RCC 7860 (cell line): ENCODE measurements at places on chromosomes 5 and 9.

GRCh38 chr5:109192027-109192426 is 217.7 kb downstream of the PJA2 start:
- no peak for DNase-seq

DNA sequence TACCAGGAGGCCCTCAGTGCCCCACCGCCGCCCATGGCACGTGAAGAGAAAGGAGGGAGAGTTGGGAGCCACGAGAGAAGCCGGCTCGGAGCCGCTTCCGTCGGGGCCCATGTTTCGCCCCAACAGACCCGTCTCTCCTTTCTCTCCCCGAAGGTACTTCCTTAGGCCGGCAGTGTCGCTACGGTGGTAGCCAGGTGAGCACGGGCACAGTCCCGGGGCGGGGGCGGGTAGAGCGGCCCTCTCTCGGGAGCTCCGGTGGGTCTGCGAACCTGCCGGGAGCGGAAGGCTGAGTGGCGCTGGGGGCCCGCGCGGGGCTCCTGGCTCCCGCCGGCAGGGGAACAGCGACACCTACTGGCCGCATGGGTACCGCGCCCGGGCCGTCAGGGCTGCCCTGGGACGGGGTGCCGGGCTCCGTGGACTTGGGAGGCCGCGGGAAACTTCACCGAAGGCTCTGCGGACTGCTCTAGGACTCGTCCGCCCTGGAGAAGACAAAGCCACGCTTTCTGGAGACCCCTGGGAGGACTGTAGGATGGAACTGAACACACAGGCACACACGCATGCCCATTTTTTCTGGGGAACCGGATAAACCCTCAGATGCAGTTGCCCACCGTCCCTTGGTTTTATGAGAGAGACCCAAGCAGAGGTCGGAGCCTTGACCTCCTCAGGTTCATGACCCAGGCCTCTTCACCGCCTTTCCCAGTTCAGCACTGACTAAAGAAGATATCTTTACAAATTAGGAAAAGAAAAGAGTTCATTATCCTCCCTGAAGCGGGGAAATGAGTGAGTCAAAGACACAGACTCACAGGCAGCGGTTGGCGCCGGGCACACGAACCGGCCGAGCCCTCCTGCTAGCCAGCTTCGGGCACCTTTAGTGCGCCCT is 202.5 kb downstream of the MEF2C start:
- DNase-seq: no peak

DNA sequence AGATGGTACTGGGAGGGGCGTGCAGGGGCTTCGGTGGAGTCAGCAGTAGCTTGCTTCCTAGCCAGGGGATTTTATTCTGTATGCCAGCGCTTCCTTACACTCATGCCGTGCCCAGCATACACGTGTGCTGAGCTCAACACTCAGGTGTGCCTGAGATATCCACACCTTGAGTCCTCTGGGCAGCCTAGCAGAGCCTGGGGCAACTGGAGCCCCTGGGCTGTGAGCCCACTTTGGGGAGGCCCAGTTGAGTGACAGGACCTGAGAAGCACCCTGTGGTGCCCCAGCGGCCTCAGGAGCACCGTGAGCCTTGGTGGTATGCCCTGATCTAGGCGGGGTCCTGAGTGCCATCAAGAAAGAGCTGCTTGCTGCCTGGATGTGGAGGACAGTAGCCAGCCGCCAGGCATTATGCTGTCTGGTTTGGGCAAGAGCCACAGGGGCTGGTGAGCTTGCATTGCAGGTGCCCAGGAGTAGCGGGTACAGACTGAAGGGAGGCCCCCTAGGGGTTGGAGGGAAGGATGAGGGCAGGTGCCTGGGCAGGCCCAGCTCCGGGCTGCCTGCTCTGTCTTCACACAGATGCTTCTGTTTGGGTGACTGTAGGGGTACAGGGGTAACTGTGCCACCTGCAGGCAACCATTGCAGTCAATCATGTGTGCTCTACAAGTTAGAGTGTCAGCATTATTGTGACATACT is 42.9 kb downstream of the BNIP1 start:
- DNase-seq: no peak

DNA sequence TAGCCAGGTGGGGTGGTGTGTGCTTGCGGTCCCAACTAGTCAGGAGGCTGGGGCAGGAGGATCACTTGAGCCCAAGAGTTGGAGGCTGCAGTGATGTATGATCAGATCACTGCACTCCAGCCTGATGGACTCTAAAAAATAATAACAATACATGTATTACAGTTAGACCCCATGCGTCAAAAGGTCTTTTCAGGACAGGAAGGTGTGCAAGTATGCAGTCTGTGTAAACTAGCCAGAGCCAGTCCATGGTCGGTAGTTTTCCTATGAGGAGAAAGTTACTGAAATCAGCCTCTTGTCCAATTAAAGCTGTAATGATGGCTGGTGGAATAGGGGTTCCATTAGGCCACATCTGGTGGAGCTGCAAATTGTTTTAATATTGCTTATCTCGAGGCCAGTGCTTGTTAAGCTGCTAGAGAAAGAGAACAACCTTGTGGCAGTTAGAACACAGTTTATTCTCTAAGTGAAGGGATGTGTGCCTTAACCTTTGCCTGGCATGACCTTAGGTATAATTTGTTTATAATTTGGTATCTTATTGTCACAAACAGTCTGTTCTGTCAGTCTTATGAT is 1.5 kb upstream of the STOM start:
- DNase-seq: no peak

- DNase-seq: no peak
Measured at GRCh38 chr5:39233783-39234182, 14.4 kb upstream of the FYB1 start.

- peak; percentile 29 for DNase-seq
Measured at GRCh38 chr5:173592050-173592669, 24.3 kb downstream of the BOD1 start.

GRCh38 chr9:27599102-27599869 is 26.0 kb upstream of the C9orf72 start:
- DNase-seq: no peak

DNA sequence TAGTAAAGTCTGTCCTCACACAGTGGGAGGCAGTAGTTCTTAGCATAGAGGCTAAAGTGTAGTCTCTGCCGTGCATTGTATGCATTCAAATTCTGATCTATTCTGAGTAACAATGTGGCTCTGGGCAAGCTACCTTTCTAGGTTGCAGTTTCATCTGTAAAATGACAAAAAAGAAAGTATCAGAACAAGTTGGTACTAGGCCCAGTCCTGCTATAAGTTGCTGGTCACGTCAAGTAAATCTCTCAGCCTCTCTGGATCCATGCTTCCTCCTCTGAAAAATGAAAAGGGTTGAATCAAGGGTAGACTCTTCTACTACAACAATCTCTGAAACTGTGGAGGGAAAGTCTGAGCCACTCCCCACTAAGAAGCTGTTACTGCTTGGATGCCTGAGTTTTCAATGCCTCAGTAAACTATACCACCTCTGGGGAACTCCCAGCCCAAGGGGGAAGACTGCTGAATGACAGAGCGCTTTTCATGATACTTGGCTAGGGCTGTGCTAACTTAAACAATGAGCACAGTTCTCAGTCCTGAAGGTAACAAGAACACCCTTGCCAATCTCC is 34.5 kb upstream of the SPARC start:
- DNase-seq: no peak

- no peak for DNase-seq
Measured at GRCh38 chr9:3018691-3019230, 174.9 kb upstream of the PUM3 start.

DNA sequence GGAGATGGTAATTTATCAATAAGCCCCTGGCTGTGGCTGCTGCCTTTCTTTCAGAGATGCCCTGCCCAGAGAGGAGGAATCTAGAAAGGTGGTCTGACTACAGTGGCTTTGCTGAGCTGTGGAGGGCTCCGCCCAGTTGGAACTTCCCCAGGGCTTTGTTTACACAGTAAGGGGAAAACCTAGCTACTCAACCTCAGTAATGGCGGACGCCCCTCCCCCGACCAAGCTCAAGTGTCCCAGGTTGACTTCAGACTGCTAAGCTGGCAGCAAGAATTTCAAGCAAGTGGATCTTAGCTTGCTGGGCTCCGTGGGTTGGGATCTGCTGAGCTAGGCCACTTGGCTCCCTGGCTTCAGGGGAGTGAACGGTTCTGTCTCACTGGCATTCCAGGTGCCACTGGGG is 865.4 kb upstream of the ACO1 start:
- DNase-seq: no peak

- DNase-seq: no peak
Measured at GRCh38 chr5:136018814-136019783, 9.7 kb upstream of the TGFBI start.

GRCh38 chr5:73114044-73114688 is 6.2 kb upstream of the TMEM171 start:
- no peak for DNase-seq

GRCh38 chr5:55226934-55227663 is at the start of gene MCIDAS:
Gene MCIDAS (minus strand): TSS chr5:55227315. CDS start chr5:55227138, 177 bp downstream.
- peak; percentile 12 for DNase-seq

GRCh38 chr5:140611020-140611521 is 21.9 kb downstream of the CD14 start:
- no peak for DNase-seq

DNA sequence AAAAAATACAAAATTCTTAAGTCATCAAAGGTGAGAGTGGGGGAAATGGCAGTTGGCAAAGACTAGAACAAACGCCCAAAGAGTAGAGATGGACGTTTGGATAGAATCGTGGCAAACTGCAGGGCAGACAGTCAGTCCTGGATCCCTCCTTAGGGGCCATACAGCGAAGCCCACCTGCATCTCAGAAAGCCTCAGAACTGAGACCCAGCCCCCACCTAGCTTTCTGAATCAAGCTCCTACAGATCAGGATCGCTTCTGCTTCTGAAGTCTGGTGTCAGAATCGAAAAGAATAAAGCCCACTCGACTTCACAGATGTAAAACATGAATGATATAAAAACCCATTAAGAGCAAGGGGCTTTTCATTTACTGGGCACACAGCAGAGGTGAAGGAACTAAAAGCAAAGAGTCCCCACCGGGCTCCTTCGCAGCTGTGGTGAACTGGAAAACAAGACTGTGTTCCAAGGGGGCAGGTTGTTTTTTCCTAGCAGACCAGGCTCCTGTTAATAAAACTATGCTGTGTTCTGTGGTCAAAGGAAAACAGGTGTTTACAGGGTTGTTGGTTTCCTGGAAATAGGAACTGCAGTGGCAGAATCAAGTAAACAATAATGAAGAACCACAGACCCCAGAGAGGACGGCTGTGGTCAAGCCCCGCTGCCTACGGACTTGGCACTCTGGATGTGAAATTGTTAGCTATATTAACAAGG is 91.8 kb downstream of the TLE1 start:
- DNase-seq: no peak

GRCh38 chr5:56963246-56963645 is 11.3 kb upstream of the MIER3 start:
- no peak for DNase-seq

GRCh38 chr5:98763001-98763630 is 10.3 kb upstream of the RGMB start:
- peak; percentile 70 for DNase-seq

- no peak for DNase-seq
Measured at GRCh38 chr5:125972706-125973105, 450.5 kb upstream of the GRAMD2B start.

DNA sequence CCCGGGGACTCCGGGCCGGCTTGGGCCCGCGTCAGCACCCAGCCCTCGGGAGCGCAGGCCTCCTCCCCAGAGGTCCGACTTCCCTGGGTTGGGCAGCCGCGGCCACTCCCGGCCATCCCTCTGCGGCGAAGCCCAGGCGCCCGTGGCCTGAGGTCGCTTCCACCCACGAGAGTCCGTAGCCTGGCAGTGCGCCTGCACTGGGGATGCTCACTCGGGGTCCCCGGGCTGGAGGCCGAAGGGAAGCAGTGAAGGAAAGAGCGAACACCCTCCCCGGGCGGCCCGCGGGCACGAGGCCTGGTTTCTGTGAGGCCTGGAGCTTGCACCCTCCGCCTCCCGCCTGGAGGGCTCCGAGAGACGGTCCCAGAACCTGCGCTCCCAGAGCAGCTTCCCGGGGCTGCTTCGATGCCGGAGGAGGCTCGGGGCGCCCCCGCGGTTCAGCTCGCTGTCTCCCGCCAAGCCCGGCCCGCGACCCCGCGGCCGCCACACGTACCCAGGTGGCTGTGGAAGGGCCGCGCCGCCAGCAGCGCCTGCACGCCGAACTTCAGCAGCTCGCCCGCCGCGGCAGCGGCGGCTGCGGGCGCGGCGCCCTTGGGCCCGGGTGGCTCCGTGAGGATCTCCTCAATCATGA is 607 bp downstream of the BARX1 start:
- DNase-seq: no peak

GRCh38 chr9:5178126-5178805 is 7.2 kb downstream of the INSL6 start:
- DNase-seq: no peak

DNA sequence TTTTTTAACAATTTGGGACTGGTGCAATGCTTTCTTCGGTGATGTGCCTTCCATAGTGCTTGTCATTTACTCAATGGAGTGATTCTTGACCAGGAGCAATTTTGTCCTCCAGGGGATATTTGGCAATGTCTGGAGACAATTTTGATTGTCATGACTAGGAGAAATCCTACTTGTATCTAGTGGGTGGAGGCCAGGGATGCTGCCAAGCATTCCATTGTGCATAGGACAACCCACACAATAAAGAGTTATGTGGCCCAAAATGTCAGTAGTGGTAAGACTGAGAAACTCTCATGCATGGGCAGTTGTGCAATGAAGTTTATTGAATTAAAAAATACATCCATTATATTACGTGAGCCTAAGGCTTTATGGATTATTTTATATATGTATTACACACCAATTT is 70.5 kb downstream of the FOCAD start:
- DNase-seq: no peak

DNA sequence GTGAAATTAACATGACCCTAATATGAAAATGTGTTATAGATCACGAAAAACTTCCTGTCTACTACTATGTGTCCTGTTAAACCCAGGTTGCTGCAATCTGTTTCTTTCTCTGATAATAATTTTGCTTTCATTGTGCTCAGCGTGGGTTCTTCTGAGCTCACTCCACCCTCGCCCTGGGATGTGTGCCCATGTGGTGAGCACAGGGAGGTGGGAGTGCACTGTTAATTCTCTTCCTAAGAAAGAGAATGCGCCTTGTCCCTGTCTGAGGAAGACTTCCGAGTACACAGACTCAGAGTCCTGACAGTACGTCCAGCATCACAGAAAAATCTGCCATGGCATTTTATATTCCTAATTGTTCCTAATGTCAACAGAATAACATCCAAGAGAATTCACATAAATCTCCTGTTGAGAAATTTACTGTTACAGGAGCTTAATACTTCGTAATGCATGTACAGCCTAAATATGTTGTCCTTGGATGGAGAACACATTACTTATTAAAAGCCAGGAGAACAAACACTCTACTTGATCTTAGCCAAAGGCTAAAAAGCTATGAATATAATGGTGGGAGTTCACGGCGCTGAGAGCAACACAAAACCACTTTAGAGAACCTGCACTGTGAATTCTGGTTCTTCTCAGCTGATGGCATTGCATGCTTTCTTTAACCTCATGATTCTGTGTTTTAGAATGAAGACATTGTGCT is 102.6 kb downstream of the PDE4D start:
- DNase-seq: no peak

GRCh38 chr9:98506422-98507054 is 202.2 kb downstream of the GABBR2 start:
- no peak for DNase-seq
